Frontal cortex (tissue), 4 donors: ENCODE measurements at places on chromosomes 13 and 19. TPM values are rescaled to one million over a fixed set of nuclear protein-coding genes. Genes with fewer than 3 reads are reported as not detected.

ZFP82 gene
- 48.5 TPM for total RNA-seq

SBSN gene
- not detected for total RNA-seq

ATXN8OS gene
- total RNA-seq = 1.6 TPM

ZNF99 gene
- 0.41 TPM for total RNA-seq

ZNF331 gene
- 14.7 TPM for total RNA-seq

HIPK4 gene
- not detected for total RNA-seq

B3GNT3 gene
- total RNA-seq = not detected

NOTCH3 gene
- total RNA-seq = 6.9 TPM

ZNF700 gene
- 13.5 TPM for total RNA-seq

KLF1 gene
- total RNA-seq = 0.41 TPM

ZNF382 gene
- total RNA-seq = 96.2 TPM

DNA sequence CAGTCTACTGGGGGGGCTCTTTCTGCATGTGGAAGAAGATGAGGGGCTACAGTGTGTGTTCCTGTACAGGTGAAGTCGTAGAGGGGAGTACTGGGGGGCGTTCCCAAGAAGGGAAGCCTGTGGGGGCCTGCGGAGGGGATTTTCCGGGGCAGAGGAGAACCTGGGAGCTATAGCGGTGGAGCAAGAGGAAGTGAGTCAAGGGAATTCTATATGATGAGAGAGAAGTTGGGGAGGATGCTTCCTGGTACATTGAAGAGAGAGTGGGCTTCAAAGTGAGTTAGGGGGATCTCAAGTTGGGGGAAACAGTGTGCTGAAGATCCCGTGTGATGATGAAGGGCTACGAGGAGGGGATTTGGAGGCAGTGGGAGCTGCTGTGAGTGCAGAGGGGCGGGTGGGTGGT, 1.9 kb upstream of the CACNG8 start:
- DNase-seq = no peak

DNA sequence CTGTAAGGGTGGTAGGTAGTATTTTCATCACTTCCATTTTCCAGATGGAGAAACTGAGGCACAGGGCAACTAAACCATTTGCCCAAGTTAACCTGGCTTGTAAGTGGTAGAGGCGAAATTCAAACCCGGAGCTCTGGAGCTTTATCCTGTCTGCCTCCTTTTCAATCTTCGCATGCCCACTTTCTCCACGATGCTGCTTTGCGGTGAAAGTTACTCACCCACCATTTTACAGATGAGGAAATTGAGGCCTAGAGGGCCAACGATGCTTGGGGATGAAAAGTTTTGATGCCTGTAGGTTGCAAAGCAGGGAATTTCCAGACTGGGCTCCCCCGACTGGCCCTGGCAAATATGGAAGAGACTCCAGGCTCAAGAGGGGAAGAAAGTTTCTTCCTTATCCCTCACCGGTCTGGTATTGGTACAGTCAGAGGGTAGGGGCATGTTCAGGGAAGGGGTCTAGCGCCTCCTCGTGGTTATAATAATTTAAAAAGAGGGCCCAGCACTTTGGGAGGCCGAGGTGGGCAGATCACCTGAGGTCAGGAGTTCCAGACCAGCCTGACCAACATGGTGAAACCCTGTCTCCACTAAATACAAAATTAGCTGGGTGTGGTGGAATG, 1.9 kb upstream of the SH2D3A start:
- DNase-seq = no peak

- DNase-seq = no peak
Observed at GRCh38 chr13:71634182-71634581, 232.8 kb downstream of the DACH1 start.

DNA sequence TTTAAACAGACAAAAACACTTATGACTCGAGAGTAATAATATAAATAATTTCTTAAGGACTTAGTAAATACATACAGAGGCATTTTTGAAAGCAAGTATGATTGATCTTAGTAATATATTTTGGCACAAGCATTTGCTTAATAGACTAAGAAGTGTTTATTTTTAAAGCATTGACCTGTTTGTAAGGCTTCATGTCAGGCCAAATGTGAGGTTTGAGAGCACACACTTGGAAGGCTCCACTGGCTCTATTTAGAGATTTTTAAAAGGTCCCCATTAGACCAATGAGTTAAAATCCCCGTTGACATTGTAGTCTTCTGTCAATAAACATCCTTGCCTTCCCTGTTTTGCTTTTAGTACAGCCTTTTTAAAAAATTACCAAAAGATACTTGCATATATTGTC, 50.4 kb downstream of the ATP8A2 start:
- no peak for DNase-seq

- no peak for DNase-seq
Observed at GRCh38 chr19:6253954-6254733, 25.6 kb downstream of the MLLT1 start.

- DNase-seq = no peak
Observed at GRCh38 chr19:35264268-35265125, 4.3 kb upstream of the USF2 start.

GRCh38 chr13:112576191-112576590, 11.8 kb downstream of the TUBGCP3 start:
- DNase-seq = no peak

DNA sequence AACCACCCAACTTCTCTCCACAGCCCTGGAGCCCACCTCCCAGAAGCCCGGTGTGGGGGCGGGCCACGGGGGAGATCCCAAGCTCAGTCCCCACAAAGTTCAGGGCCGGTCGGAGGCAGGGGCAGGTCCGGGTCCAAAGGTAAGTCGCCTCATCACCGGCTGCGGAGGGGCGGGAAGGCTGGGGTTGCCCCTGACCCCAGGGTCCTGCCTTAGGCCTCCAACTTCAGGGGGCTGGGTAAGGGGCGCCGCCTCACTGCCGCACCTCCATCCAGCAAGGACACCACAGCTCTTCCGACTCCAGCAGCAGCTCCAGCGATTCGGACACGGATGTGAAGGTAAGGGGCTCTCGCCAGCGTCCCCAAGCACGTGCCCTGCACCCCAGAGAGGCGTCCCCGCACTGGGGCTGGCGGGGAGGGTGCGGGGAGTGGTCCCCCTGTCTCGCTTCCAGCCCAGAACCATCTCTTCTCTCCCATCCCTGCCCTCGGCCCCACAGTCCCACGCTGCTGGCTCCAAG, 358 bp downstream of the C19orf33 start:
- DNase-seq = no peak

GRCh38 chr19:19559931-19560330, 21.9 kb downstream of the CILP2 start:
- no peak for DNase-seq

GRCh38 chr19:27794494-27795042, 1418.4 kb downstream of the UQCRFS1 start:
- peak; percentile 25 for DNase-seq

DNA sequence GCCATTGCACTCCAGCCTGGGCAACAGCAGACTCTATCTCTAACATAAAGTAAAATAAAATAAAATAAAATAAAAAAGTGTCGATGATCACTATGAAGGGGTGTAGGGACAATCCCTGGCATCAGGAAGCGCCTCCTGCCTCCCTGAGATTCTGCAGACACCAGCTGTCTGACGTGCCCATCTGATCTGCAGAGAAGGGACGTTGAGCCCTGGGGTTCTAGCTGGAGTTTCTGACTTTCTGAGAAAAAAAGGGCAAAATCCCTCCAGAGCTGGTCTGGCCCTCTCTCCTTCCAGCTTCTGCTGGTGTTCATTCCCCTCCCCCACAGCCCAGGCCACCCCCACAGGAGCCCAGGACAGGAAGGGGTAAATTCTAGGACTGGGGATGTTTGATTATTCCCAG, 2.4 kb upstream of the ADGRE5 start:
- peak; percentile 0 for DNase-seq

DNA sequence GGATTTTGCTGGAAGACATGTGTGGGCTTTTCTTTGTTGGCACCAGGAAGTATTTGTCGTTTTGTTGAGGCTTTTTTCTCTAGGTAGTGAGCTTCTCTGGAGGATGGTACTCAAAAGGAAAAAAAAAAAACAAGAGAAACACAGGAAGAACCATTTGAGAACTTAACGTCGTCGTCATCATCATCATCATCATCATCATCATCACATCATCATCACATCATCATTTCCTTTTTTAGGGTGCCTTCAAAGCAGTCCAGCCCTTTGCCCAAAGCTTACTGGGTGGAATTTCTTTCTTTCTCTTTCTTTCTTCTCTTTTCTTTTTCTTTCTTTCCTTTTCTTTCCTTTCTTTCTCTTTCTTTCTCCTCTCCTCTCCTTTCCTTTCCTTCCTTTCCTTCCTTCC, 2.2 kb upstream of the AMER2 start:
- DNase-seq = no peak

GRCh38 chr19:12786952-12787351, 4.3 kb upstream of the JUNB start:
- no peak for DNase-seq

- DNase-seq = no peak
Observed at GRCh38 chr13:32023698-32024097, 7.9 kb upstream of the FRY start.

GRCh38 chr19:43751466-43752220, 3.1 kb downstream of the SMG9 start:
- DNase-seq = no peak

DNA sequence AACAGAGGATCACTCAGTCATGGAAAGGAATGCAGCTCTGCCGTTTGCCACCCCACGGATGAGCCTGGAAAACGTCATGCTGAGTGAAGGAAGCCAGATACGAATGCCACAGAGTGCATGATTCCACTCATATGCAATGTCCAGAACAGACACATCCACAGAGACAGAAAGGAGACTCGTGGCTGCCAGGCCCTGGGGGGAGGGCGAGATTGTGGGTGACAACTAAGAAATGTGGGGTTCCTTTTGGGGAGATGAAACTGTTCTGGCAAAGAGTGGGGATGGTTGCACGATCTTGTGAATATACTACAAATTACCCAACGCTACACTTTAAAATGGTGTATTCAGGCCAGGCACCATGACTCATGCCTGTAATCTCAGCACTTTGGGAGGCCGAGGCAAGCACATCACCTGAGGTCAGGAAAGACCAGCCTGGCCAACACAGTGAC, 27.2 kb upstream of the NAPA start:
- DNase-seq = no peak

DNA sequence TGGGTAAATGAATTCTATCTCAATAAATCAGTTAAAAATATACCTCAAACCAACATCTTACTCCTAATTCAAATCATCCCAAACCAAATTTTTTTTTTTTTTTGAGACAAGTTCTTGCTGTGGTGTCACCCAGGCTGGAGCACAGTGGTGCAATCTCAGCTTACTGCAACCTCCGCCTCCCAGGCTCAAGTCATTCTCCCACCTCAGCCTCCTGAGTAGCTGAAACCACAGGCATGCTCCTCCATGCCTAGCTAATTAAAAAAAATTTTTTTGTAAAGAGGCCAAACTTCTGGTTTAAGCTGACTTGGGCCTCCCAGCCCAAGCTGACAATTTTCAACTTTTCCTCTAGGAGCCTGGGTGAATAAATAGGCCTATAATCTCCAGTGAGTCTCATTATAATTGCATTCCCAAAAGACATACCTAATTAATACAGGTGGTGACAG, 22.1 kb upstream of the OLFM2 start:
- no peak for DNase-seq

- DNase-seq = no peak
Observed at GRCh38 chr19:9850235-9850959, 15.3 kb downstream of the PIN1 start.

GRCh38 chr13:20778311-20778710, 4.5 kb upstream of the EEF1AKMT1 start:
- DNase-seq = no peak

DNA sequence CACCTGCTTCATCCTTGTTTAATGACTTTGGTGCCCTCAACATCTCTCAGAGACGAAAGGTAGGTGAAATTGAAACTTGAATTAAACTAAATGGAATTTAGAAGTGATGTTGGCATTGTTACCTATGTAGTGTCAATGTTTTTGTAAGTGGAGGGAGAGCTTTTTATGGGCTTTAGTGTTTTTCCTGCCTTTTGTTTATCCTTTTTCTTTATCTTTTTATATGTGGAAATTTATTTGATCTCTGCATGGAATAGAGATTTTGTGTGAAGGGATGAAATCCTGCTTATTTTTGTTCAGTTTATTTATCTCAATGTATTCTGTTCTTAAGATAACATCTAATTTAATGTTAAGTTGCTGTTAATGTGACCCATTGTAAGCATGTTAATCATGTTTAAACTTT, 39.5 kb downstream of the PAN3 start:
- no peak for DNase-seq
